ENCODE measurements at places on chromosomes 1 and 21.

DNA sequence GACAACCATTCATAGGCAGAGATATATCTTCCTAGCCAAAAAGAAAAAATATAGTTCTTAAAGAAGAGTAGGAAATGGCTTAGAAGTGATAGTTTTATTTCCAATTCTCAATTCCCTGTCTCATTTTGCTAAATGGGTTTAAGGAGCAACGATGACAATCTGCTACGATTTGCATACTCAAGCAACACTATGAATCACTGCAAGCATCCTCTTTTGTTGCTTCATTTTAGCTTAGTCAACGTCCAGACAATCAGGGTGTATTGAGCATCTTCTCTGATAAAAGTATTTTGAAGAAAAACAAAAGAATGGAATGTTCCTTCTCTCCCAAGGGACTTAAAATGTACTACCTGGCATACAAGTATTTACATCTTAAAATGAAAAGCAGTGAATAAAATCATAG, 80.6 kb downstream of the RGS7 start:
- no peak for DNase-seq

GRCh38 chr1:86913399-86913895, 479 bp downstream of the SELENOF start:
- DNase-seq = peak; percentile 19

- no peak for DNase-seq
Observed at GRCh38 chr21:38908537-38908936, 102.8 kb downstream of the ETS2 start.

DNA sequence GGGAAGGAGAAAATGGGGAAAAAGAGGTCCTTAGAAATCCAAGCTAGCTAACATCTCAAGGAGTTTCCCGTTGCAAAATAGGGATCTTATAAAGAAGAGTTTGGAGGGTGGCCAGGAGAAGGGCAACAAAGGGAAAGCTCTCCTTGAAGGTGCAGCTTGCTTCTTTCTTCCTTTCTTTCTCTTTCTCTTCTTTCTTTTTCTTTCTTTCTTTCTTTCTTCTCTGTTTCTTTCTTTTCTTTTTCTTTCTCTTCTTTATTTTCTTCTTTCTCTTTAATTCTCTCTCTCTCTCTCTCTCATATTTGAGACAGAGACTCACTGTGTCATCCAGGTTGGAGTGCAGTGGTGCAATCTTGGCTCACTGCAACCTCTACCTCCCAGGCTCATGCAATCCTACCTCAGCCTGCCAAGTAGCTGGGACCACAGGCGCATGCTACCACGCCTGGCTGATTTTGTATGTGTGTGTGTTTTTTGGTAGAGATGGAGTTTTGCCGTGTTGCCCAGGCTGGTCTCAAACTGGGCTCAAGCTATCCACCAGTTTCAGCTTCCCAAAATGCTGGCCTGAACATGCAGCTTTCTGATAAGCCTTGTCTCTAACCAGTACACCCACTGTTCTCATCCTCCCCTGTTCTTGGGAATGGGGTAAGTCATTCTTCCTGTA, 44.4 kb downstream of the RNF11 start:
- no peak for DNase-seq

GRCh38 chr1:24699628-24700027, 45.6 kb upstream of the CLIC4 start:
- no peak for DNase-seq

GRCh38 chr1:147247656-147248238, 5.3 kb downstream of the CHD1L start:
- DNase-seq = no peak

- DNase-seq = no peak
Observed at GRCh38 chr1:109531380-109531779, 8.3 kb upstream of the GPR61 start.

DNA sequence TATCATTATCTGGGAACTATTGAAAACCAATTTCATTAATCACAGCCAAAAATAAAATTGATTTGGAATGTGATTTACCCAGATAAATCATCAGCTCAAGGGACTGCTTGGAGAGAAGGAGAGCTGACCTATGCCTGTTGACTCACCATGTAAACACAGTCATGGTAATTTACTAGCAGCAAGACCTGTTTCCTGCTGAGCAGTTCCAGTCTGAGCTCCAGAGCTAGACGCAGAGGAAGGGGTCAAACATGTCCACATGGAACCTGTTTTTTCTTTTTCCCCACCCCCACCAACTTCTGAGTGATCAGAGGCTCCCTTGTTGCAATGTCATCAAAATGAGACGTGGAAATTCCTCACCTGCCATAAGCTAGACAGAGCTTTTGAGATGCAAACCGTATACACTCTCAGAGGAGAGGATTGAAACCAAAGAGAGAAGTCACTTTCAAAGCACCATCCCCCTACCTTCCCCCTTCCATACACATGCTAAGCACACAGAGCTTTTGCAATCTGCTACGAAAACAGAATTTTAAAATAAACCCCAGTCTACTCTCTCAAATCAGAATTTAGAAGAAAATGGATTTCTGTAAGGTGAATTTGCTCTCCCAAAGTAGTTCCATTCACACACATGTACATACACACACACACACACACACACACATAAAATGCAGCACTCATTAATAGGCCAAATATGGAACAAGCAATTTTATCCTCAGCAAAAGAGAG, 55.9 kb upstream of the PTGFRN start:
- DNase-seq = peak; percentile 53

- DNase-seq = no peak
Observed at GRCh38 chr1:214416417-214416816, 135.0 kb downstream of the PTPN14 start.

DNA sequence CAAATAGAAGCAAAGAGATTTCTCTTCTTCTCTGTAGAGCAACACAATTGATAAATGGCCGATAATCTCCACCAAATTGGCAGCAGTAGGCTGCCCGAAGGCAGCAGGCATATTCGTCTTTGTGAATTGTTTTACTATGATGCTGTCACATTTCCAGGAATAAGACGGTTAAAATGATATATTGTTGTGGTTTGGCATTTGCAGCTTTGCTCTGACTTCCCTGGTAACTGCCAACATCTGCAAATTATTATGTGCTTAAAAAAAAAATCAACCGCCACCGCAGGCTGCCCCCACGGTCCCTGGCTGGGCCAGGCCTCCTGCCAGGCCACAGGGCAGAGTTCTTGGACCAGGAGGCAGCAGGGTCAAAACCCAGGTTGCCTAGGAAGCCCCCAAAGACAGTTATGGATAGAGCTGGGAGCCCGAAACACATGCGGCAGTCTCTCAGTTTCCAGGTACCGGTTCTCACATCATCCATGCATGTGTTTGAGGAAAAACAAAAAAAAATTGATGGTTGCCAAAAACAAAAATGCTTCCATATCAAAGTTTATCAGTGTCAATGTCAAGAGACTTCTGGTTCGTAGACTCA, 179.3 kb downstream of the ETS2 start:
- DNase-seq = peak; percentile 92

DNA sequence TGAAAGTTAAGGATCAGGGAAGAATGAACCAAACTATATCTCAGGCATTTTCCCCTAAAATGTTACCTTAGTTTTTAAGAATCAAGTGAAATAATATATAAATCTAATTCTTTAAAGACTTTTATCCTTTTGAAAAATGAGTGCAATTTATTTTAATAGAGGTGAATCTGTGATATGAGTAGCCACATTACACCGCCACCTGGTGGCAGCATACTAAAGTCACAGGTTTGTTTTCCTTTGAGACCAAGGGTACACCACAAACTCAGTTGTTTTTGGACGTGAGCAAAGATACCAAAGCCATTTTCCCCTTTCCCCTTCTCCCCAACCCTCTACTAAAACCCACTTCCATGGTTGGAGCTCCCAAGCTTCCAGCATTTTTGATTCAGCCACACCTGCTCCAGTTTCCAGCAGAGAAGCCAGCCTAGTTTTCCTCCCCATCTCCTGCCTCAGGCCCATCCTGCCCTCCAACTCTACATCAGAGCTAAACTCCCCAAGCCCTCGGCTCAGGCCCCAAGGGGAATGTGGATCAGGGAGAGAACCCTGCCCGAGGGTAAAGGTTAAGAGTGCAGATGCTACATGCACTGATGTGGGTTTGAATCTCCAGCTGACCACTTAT, 22.9 kb upstream of the LDLRAP1 start:
- peak; percentile 39 for DNase-seq

DNA sequence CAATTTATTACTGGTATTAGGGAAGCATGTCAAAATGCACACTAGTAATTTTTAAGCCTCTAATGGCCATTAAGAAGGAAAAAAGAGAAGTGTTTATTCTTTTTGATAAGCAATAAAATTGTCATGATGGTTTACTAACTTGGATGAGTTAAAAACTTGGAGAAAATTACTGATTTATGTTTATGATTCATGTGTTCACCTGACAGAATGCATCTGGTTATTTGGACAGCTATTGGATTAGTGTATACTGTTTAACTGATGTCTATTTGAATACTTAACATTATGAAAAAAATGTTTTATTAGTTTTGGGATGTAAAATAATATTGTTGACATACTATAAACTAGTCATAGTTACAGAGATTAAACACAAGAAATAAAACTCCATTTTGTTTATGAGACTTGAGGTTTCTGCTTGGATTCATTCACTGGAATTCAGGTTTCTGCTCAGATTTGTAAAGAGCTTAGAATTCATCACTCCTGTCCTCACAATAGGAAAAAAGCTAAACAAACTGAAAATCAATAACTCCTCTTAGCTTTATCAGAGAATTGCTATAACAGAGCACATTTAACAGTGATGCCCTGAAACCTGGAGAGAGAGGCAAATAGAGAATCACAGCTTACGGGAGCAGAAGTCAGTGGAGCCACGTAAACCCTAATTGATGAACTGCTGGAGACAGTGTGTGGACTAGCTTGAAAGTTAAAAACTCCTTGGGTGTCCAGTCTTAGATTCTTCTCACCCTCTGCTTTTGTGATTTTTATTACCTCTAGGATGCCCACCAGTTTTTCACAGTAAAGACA, 56.7 kb downstream of the RALGPS2 start:
- DNase-seq = no peak

DNA sequence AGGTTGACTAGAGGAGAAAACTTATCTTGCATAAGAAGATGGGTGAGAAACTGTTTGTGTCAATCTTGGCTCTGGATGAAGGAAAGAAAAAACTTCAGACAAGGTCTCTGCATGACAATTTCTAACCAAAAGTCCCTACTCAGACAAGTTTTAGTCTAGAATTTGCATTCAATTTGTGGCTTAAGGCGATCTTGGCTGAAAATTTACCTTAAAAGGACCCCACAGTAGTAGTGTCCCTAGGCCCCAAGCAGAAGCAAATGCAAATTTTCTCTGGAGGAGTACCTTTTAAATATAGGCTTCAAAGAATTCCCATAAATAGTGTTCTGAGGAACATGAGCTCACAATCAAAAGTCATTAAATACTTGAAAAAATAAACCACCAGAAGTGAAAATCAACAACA, 17.6 kb upstream of the TMEM125 start:
- DNase-seq = no peak

DNA sequence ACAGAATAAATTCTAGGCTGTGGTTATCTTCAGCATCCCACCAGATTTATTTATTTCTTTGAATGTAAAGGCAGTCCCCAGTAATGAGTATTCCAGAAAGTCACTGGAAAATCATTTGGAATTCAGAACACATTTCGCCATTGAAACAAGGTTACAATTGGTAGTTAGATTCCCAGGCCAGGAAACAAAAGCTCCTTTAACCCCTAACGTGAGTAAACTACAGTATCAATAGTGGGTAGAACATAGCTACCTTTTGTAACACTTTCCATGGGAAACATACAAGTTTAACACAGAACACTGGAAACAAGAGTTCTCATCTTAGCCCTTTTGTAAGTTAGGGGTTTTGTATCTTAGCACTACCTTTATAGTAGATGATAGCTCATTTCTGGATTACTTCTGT, 53.4 kb upstream of the BMP8A start:
- DNase-seq = no peak

- DNase-seq = no peak
Observed at GRCh38 chr1:228356897-228357680, 49.5 kb downstream of the TRIM11 start.

DNA sequence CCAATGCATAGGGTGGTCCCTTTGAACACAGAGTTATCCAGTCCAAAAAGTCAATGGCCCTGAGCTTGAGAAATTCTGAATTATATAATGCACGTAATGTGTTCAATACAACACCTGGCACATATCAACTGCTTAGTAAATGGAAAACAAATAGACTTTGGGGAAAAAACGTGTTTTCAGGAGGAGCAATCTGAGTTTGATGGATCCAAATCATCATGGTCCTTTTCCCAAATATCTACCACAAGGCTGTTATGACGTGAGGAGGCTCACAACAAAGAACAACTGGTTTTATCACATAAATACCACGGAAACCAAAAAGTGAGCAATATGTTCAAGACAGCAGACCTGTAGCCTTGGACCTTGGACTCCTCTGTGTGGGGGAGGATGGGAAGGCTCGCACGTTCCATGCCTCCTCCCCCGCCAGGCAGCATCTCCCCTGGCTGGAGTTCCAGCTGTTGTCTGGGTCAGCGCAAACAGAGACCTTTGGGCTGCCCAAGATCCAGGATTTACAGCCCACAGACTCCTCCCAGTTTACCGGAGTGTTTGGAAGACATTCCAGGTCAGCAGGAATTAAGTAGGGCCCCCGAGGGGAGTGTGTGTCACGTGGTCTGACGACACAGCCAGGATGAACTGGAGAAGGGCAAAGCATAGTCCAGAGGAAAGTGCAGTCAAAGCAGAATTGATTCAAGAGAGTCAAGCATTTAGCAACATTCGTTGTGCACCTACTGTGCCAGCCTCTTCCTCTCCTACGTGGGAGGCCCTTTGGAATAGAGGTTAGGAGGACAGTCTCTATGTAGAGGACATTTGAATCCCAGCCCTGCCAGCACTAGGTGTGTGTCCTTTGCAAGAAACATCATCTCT, 32.2 kb upstream of the MED18 start:
- DNase-seq = no peak

DNA sequence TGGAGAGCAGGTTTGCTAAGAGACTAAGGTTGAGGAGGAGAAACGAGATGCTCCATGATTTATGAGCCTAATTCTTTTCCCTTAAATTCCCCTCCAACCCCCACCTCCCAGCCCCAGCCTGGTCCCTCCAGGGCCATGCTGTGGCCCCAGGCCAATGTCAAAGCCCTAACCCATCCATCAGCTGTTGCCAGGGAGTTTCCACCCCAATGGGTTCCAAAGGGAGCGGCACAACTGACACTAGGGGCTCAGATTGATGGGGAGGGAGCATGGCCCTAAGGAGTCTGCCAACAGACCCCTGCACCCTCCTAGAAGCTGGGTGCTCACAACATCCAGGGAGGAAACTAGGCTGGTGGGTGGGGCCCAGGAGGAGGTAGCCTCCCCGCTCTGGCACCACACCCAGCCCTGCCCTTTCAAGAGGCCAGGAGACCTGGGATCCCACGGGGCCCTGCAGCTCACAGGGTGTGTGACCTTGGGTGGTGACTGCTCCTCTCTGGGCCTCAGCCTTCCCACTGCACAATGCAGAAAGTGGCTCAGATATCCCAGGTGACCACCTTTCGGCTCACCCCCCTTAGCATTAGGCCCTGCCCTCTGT, 12.9 kb downstream of the AHDC1 start:
- no peak for DNase-seq

DNA sequence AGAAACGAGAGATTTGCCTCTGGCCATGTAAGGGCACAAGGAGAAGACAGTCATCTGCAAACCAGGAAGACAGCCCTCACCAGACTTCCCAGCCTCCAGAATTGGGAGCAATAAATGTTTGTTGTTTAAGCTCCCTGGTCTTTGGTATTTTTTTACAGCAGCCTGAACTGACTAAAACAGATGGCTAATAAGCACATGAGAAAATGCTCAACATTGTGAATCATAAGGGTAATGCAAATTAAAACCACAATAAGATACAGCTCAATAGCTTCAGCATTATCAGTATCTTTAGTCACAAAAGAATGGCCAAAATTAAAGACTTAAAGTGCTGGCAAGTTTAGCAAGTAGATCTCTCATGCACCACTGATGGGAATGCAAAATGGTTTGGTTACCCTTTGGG, 11.7 kb downstream of the UBE2G2 start:
- peak; percentile 20 for DNase-seq

- DNase-seq = no peak
Observed at GRCh38 chr1:116332451-116332850, 40.6 kb upstream of the ATP1A1 start.
